ENCODE measurements at places on chromosomes 3 and 15.

DNA sequence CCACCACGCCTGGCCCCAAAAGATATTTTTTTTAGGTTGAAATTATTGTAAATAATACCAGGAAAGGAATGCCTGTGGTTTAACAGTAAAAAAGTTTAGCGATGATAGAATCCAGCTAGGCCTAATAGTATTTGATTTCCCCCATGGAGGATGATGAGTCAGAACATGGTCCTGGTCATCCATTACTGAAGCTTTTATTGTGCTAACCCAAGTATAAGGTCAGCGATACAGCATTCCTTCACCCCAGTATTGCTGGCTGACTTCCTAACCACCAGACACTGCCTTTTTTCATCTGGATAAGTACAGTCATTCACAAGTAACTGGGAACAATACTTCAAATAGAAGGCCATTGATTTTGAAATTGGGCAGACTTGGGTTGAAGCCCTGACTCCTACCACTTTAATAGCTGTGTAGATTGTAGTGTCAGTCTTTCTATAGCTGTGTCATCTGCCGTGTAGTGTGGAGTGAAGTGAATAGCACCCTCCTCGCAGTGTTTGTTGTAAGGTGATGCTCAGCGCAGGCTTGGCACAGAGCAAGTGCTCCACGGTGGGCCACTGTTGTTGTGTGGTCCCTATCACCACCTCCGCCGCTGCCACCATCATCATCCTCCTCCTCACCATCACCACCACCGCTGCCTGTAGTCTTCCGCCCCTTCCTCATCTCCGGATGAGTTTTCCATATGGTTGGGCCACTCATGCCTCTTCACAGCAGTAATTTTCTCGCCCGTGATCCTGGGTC lies 436.0 kb upstream of the TPM1 start:
- ATAC-seq: no peak

- ATAC-seq: no peak
Measured at GRCh38 chr3:114453361-114453780, 159.5 kb downstream of the TIGIT start.

DNA sequence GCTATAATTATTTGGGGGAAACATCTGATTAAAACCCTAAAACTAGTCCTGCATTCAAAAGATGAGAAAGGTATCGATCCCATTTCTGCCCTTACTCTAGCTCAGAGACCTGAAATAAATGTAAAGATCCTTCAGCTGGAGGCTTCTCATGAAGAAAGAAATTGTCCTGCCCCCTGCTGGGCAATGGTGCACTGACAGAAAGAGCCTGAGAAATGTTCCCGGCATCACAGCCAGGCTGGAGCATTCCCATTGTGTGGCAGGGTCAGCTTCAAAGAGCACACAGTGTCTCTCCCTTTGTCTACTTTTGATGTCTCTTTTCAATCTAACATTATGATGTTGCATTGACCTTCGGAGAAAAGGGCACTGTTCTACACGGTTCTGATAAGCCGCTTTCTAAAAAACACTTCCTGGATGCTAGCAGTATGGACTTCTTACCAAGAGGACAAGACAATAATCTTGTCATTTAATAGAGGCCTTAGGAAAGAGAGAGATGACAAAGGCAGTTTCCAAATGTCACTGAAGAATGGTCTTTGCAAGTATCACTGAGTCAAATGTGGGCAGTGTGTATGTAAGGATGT lies 287.5 kb downstream of the MAGI1 start:
- no peak for ATAC-seq

DNA sequence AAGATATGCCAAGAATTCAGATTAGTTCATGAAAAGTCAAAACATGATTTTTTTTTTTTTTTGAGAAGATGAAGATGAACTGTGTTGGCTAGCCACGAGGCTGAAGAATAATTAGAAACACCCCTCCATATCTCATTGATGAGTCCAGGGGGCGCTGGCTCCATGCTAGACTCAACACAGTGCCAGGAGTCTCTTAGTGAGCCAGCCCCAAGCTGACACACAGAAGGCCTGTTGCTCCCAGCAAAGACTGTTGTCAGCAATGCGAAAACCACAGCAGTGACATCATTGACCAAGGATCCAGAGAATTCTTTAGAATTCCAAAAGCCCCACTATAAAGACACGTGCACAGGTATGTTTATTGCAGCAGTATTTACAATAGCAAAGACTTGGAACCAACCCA lies 185.2 kb downstream of the ANXA2 start:
- no peak for ATAC-seq

DNA sequence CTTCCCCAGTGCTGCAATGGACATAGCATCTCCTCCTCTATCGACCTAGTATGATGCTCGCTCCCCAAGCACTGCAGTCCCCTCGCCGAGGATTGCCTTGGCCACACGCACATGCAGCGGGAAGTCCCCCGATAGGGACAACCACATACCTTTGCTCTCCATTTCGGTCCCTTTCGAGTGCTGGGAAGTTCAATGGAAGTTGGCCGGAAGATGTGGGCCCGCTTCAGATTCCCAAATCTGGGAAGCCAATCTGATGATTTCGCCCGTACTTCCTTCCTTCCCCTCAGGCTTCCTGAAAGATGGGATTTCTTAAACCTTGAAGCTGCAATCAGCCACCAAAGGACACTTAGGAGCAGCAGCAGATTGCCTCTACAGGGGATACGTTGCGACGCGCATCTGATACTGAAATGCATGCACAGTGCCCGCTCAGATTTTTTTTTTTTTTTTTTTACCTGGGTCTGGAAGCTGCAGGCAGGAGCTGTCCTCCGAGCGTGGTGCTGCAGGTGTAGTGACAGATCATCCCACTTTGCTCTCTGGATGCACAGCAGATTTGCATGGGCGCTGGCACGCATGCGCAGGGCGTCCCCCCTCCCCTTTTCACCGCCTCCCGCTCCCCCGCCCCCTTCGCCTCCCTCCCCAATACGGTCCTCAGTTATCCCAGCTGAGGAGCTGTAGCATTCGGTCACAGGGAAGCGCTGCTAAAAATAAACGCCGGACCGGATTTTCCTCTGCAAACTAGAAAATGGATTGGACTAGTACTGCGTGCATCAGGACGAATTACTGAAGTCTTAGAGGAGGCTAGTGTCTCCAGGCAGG lies at the start of gene FGF12:
Gene FGF12 (minus strand): TSS at position 510 of the 816 bp plus-strand sequence.
- peak; percentile 56 for ATAC-seq

Measured in esophagus mucosa (tissue), 1 donor.